ENCODE measurements at places on chromosomes 1 and 21. TPM values are rescaled to one million over a fixed set of nuclear protein-coding genes. Genes with fewer than 3 reads are reported as not detected.

DNA sequence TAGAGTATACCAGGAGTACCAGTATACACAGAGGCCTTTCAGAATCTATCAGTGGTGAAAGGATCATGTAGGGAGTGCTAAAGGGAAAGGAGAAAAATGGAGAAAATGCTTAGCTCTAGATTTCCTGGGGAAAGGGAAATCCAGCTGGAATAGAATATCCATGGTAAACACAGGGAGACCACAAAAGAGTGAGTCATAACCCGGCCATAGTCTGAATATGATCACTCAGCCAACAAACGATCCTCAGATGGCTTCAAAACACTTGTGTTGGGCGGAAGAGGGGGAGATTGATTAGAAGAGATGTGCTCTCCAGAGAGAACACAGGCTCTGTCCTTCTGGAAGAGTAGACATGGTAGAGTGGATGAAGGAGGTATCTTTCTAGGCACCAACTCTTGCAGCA, 180.6 kb downstream of the PAPPA2 start:
- peak; percentile 90 for DNase-seq

The SMAP2 gene
- total RNA-seq, result 23.2 TPM

The ERG gene
- not detected for total RNA-seq

The ARHGAP30 gene
- total RNA-seq, result 4.0 TPM

The LRRC71 gene
- total RNA-seq, result not detected

Measured in HT1080 (cell line).